ENCODE measurements at places on chromosomes 7 and 10.
A peak's percentile ranks its signal among the peaks of the same experiment; 100 is the strongest.

GRCh38 chr10:132663666-132664365, 122.1 kb downstream of the NKX6-2 start:
- DNase-seq: no peak

DNA sequence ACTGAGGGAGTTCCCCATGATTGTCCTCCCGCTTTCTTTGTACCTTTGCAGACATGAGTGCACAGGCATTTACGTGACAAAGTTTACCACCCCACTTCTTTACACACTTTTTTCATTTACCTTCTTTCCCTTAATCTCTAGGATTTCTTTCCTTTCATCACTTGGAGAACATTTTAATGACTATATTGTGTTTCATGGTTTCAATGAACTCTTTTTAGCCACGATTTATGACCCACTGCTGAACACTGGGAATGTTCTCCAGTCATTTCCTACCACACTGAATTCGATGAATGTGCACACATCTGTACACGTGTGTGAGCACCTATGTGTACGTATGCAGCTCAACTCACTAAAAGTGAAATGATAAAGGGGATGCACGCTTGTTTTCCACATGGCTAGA, 371.7 kb upstream of the IGFBP3 start:
- no peak for DNase-seq

DNA sequence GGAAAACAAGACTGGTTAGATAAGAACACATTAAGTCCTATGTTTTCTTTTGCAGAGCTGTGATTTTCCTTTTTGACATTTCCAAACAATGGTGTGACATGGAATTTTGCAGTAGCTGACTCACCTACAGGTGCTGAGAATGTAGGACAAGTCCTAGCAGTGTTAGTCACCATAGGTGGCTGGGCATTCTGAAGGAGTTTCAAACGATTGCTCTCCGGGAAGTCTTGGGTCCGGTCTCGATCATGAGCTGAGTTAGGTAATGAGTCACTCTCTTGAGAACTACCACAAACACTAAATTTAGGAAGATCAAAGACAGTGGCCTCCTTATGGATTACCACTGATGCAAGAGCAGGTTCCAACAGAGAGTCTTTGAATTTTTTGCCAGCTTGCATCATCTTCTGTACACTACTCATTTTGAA, 3.6 kb downstream of the FIGNL1 start:
- DNase-seq: no peak

GRCh38 chr7:45065031-45065995, 23.5 kb downstream of the NACAD start:
- no peak for DNase-seq

- DNase-seq: no peak
Observed at GRCh38 chr7:53209129-53209528, 173.7 kb downstream of the POM121L12 start.

GRCh38 chr7:157490465-157490912, 153.7 kb downstream of the DNAJB6 start:
- no peak for DNase-seq

GRCh38 chr7:157949711-157950110, 612.9 kb downstream of the DNAJB6 start:
- no peak for DNase-seq

DNA sequence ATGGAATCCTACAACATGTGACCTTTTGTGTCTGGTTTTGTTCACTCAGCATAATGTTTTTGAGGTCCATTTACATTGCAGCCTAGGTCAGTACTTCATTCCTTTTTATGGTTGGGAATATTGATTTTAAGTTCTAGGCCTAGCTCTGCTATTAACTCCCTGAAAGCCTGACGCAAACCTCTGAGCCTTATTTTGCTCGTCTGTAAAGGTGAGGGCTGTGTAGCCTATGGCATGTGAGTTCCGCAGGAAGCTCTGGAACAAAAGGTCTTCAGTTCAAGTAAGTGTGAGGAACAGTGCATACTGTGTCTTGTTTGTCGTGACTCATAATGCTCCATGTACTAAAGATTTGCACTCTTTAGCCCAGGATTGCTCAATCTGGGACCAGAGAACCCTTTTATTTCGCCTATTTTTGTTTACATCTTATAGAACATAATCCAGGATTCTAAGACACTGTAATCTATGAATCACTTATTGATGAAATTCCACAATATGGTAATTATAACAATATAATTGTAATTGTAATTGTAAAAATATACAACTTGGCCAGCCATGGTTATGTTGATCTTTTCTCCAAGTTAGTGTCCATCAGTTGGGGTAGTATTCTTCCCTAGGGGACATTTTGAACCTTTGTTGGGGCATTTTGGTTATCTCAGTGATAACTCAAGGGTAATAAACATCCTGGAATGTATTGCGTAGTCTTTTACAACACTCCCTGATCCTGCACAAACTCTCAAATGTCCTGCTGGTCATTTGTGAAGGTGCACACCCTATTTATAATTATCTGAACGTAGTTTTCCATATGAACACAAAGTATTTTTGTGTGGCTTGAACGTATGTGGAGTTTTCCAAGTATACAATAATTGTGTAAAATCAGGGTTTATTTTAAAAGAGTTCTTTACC, 184.7 kb downstream of the VTI1A start:
- DNase-seq: no peak

DNA sequence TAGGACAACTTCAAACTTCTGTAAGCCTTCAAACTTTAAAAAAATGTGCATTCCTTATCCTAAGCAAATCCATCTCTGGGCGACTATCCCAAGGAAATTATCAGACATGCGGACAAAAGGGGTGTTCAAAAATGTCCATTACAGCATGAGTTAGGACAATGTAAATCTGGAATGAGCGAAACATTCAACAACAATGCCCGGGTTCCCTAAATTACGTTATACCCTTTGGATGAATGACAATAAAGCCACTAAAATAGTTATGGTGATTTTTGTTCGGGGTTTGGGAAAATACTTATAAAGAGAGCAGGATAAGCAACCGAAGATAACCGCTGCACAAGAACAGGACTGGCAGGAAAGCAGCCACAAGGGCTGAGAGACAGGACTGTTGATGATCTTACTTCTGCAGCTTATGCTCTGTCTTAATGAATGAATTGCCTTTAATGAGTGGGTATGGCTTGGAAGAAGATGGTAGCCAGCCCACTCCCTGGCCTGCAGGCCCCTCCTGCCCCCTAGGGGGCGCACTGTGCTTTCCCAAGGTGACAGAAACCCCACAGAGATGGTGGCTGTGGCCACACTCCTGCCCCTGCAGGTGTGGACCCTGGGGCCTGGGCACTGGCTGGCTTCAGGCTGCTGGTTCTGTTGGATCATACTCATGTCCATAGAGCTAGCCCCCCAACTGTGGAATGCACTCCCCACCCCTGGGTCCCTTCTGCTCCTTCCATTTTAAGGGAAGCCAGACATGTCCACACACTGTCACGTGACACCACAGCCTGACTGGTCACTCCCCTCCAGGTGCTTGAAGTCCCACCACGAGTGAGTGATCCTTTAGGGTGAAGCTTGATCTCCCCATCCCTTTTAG, 45.0 kb downstream of the ZCCHC24 start:
- no peak for DNase-seq

GRCh38 chr7:18727115-18727870, 231.7 kb downstream of the HDAC9 start:
- DNase-seq: no peak

DNA sequence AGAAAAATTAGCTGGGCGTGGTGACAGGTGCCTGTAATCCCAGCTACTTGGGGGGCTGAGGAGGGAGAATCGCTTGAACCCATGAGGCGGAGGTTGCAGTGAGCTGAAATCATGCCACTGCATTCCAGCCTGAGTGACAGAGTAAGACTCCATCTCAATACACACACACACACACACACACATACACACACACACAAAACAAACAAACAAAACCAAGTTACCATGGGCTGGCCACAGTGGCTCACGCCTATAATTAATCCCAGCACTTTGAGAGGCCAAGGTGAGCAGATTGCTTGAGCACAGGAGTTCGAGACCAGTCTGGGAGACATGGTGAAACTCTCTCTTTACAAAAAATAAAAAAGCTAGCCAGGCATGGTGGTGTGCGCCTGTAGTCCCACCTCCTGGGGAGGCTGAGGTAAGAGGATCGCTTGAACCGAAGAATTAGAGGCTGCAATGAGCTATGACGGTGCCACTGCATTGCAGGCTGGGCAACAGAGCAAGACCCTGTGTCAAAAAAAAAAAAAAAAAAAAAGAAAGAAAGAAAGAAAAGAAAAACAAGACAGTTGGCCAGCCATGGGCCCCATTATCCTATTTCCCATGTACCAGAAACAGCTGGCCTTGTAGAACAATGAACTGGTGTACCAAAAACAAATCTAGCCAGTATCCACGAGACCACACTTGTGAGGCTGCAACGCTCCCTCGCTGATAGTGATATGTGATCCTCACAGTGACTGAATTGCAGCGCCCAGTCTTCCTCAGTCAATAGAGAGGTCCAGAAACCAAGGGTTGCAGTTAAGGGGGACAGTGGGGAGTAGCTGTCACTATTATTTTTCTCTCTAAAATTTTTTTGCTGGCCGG, 6.6 kb upstream of the AGFG2 start:
- DNase-seq: no peak

GRCh38 chr7:151675196-151675920, 155.7 kb upstream of the RHEB start:
- DNase-seq: peak; percentile 48

- no peak for DNase-seq
Observed at GRCh38 chr10:52818019-52818418, 45.4 kb upstream of the MBL2 start.

DNA sequence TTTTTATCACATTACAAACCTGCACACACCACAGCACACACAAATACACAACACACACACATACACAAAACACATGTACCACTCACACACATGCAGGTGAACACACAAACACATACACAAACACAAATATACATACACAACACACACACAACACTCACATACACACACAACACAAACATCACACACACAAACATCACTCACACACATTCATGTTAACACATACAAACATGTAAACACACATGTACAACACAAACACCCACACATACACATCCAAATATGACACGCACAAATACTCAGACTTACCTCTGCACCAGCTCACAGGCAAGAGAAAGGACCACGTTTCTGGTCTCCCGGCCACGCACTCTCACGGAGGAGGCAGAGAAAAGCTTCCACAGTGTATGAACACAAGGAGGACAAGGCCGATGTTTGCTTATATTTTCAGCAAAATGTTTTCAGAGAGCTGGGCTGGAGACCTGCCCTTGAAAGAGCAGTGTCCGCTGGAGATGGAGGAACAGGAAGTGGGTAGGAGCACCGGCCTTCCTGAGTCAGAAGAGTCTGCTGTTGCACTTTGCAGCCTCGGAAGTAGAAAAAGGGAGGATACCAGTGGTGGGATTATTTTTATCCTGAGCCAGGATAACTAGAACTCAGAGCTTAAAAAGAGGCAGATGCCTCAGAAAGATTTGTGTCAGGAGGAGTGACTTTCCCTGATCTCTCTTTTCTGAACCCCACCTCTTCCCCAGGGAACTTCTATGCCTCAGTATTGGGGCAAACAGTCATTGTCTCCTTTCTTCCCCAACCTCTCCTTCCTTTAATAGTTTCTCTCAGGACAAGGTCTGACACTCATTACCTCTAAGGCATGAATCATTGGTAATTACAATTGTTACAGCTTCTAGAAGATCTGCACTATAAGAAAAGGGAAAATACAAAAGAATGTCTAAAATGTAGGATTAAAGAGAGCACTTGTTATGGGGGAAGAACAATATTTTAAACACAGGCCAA, at the start of gene GIMAP6:
Gene GIMAP6 (minus strand): TSS at position 520 of the 999 bp plus-strand sequence. CDS start 2,243 bp downstream, outside the sequence.
- no peak for DNase-seq

DNA sequence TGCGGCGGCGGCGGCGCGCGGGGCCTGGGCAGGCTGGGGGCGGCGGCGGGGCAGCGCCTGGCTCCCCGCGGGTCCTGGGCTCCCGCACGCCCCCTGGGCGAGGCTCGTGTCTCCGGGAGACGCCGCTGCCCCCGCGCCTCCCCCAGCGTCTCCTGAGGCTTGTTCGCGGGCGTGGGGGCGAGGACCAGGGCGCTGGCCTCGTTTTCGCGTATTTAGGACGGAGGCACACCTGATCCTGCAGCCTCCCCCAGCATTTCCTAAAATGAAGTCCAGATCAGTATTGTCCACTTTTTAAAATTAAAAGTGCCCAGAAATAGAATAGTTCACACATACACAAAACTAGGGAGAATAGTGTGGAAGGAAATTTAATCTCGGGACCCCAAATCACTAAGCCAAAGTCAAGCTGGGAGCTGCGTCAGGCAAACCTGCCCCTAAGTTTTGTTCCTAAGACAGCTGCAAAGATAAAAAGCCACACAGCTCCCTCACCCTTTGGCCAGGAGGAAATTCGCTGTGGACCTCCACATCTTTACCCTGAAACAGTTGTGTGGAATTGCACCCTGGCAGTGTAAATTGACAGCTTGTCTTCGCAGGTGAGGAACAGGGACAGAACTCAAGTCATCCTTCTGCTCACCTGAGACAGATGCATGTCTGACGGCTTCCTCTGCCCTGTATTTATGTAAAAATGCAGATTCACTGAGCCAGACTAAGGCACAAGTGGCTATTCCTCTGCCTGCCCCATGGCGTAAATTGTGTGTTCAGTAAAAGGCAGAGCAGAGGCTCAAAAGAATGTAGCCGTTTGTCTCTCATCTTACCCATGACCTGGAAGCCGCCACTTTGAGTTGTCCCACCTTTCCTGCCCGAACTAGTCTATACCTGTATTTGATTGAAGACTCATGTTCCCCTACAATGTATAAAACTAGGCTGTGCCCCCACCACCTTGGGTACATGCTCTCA, 740 bp downstream of the GALNT11 start:
- no peak for DNase-seq

- no peak for DNase-seq
Observed at GRCh38 chr7:89336121-89336520, 540.6 kb upstream of the TEX47 start.

- DNase-seq: no peak
Observed at GRCh38 chr7:96014617-96015016, 242.3 kb downstream of the DYNC1I1 start.

- DNase-seq: no peak
Observed at GRCh38 chr7:121126801-121127534, 138.5 kb downstream of the CPED1 start.

- no peak for DNase-seq
Observed at GRCh38 chr7:41448104-41448503, 254.8 kb downstream of the INHBA start.

GRCh38 chr7:95454438-95455045, 19.7 kb upstream of the PON2 start:
- DNase-seq: no peak

- no peak for DNase-seq
Observed at GRCh38 chr10:71156436-71156835, 55.9 kb upstream of the UNC5B start.

- no peak for DNase-seq
Observed at GRCh38 chr10:97278491-97278989, 13.9 kb downstream of the ARHGAP19 start.

DNA sequence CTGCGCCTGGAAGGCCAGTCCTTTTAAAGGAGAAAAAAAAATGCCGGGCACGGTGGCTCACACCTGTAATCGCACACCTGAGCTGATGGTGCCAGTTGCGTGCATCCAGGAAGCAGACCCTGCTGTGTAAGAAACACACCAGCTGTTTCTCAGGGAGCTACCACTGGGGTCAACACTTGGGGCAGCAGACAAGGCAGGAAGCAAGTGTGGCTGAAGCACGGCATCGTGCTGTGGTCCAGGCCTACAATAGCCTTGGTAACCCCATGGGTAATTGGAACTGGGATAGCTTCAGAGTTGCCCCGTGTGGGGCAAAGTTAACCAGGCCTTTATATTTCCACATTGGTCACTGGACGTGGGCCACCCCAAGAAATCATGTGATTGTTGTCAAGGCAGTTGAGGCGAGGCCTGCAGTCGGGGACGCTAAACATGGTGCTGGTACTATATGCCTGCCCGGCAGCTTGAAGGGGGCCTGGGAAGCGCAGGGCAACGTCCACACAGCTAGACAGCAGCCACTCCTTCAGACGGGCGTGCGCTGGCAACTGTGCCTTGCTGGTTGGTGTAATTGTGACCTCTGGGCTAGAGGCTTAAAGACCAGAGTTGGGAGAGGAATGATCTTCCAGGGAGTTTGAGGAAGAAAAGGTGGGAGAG, 2.5 kb upstream of the TACR2 start:
- no peak for DNase-seq
